ENCODE measurements at places on chromosomes 5 and 9.

DNA sequence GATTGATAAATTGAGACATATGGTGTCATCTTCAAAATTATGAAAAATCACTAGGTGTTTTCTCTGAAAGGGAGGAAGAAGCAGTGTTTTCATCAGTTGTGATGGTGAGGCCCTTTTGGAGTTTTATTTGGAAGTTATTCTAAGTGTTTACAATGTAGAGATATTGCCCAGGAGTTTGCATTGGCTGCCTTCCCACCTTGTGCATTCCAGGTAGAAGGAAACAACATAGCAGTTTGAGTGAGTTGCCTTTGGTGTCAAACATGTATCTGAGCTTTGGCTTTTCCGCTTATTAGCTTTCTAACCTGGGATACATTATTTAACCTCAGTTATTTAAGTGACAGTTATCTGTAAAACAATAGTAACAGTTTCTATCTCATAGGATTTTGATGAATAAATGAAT is 122.5 kb downstream of the SCAMP1 start:
- no peak for DNase-seq

DNA sequence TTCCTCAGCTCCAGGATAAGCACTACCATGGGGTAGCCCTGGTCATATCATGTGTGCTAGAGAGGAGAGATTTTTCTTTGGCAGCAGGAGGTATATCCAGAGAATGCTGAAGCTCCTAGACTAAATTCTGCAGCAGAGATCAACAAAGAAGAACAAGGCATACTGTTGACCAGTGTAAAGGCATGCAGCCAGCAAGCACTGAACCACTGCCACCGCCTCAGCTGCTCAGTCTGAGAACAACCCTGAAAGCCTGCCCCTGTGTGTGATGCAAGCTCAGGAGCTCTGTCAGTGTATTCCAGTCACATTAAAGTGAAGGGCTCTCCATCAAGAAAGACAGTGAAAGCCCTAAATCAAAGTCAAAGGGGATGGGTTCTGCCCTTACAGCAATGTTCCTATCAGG is 439.5 kb upstream of the CD180 start:
- no peak for DNase-seq

DNA sequence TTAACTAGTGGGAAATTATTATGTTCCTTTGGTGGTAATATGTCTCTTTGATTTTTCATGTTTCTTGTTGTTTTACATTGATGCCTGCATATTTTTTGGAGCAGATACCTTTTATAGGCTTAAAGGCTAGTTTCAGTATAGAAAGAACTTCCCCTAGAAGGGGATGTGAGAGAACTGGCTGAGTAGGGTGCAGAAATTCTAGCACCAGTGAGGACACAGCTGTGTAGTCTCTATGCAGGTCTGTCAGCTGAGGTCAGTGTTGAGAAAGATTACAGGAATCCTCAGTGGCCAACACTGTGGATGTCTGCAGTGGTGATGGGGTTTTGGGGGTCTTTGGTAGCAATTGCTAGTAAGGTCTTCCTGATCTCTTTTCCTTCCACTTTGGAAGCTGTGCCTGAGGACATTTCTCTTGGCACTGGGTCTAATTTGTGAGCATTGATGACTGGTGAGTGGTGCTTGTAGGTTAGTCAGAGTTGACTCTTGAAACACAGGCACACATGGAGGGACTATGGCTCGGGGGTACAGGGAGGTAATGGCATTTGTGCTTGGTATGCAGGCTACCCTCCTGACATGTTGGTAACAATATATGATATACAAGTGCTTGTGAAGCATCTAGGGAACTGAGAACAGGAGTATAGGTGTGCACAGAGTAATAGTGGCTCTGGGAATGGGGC is 221.4 kb downstream of the SPATA31D1 start:
- no peak for DNase-seq

DNA sequence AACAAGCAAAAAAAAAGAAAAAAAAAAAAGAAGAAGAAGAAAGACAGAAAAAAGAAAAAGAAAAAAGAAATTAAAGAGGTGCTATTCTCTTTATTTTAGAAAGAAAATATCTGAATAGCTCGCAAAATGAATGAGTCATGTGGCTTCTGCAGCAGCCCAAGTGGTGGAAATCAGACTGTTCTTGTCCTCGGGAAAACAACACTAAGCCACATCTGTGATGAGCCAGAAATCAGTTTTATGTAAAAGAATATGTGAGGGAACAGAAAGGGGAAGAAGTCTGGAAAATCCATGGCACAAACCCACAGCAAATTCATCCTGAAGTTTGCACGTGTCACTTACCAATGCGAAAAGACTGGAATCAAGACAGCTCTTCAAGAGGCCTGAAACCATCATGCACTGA is 118.7 kb upstream of the GAS1 start:
- DNase-seq: no peak

- no peak for DNase-seq
Measured at GRCh38 chr5:80759866-80760577, 105.2 kb upstream of the DHFR start.

DNA sequence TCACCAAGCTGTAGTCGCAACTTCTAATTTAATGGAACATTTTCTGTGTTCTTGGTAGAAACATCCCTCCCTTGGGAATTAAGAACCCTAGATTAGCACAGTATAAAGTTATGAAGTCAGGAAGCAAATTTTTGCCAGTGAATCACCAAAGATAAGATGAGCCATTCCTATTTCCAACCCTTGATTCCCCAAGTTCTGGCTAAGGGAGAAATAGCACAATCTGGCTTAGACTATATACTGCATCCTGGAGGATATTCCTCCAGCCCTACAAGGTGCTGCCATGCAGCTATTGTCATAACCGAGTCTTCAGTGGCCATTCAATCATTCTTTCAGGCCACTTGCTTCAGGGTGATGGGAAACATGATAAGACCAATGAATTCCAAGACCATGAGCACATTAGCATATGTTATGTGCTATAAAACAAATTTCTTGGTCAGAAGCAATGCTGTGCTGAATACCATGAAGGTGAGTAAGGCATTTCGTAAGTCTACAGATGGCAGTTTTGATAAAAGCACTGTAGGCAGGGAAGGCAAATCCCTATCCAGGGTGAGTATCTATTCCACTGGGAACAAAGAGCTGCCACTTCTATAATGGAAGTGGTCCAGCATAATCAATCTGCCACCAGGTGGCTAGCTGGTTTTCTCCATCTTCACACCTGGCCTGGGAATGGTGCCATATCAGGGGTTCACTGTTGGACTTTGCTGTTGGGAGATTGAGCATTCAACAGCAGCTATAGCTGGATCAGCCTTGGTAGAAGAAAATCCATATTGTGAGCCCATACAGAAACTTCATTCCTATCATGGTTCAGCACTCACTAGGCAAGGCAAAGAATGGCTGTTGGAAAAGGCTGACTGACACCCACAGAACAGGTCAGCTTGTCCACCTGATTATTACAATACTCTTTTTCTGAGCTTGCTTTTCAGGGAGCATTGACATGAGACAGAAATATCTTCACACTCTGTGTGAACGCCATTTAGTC is 19.6 kb upstream of the ARL15 start:
- DNase-seq: no peak
